Activated T-helper 1 cell treated with anti-CD3 and anti-CD28 coated beads, Interleukin-12 subunit alpha, Interleukin-12 subunit beta, Interleukin-2, Interleukin-4 antibody, amounts not matched to agents 30 ng/mL and 10 ng/mL and 1 ng/mL, durations not matched to agents 14 hours and 24 hours and 36 hours (primary cell): ENCODE measurements at places on chromosomes 1 and 21.

- no peak for DNase-seq
Measured at GRCh38 chr1:24119489-24119858, 7.5 kb upstream of the MYOM3 start.

DNA sequence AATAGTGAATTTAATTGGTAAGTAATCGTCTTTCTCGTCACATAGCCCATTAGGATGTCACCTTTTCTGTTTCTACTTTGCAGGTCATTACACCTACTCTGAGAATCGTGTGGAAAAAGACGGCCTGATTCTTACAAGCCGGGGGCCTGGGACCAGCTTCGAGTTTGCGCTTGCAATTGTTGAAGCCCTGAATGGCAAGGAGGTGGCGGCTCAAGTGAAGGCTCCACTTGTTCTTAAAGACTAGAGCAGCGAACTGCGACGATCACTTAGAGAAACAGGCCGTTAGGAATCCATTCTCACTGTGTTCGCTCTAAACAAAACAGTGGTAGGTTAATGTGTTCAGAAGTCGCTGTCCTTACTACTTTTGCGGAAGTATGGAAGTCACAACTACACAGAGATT lies 23.3 kb downstream of the PARK7 start:
- DNase-seq = no peak

GRCh38 chr1:150024156-150024555 lies 13.6 kb upstream of the OTUD7B start:
- DNase-seq = no peak

DNA sequence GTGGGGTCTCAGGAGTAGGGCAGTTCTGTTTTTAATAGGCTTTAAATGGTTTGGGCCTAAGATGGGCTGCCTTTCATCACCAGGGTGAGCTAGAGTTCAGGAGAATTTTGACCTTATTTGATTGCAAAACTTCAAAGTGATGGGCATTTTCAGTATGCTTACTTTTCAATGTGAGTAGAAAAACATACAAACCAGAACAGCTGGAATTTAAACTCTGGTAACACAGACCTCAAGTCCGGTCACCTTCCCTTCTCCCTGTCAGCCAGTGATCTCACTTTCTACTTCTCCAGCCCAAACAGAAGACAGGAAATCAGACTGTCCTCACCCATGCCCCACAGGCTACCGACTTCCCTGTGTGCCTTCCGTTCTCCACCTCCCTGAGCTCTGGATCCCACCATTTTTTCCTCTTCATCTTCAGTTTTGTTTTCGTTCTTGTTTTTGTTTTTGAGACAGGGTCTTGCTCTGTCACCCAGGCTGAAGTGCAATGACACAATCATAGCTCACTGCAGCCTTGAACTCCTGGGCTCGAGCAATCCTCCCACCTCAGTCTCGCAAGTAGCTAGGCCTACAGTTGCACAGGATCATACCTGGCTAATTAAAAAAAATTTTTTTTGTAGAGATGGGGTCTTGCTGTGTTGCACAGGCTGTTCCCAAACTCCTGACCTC lies 374.0 kb downstream of the CAMTA1 start:
- no peak for DNase-seq

DNA sequence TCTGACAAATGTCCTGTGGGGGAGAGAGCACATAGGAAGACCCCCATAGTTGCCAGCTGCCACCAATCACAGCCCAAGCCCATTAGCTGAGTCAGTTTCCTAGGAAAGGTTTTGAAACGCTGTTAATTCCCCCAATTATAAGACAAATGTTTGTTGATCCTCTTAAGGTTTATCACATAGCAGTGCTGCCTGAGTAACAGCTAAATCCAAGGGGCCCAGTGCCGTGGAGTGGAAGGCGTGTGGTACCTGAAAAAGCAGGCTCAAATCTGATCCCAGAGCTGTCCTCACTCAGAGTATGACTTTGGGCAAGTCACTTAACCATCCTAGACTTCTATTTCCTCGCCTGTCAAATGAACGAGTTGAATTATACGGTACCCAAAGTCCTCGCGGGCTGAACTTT lies 69.5 kb downstream of the GRIK3 start:
- no peak for DNase-seq
